Forelimb muscle (tissue), 1 donor: ENCODE measurements at places on chromosomes 2 and 18. TPM values are rescaled to one million over a fixed set of nuclear protein-coding genes. Genes with fewer than 3 reads are reported as not detected.

Gene PPP1R1C
- 0.34 TPM for polyA plus RNA-seq

DNA sequence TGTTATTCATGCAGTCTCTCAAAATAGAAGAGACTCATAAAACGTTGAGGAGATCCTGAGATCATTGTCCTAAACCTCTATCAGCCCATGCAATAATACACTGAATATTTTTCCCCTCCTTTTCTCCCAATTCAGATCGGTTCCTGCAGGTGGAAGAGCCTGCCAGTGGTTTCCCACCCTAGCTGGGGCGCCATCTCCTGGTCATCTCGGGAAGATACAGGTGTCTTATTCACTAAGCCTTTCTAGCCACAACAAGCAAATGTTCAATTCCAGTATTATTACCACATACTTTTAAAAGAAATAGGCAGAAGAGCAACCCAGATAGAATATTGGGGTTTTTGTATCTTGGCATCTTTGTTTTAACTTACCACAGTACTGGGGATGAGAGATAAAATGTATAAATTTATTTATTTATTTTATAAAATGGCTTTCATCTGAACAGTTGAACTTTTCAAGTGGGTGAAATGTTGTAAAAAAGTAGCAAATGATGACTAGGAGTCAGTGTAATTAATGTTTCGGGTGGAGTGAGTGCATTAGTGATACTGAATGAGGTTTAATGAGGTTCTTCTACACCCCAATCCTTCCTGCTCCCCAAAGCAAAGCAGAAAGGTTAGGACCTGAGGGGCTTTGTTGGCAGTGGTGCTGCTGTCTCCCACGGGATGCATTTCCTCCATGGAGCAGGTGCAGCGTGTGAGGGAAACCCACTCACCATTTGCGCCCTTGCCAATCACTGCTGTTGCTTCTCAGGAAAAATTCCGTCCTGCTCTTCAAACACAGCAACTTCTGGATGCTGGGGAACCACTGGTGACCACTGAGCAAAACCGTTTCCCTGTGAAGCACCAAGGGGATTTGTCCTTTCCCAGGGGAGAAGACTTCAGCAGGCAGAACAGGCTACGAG is 147.1 kb upstream of the FHL2 start:
- DNase-seq, result no peak

Gene IL36G
- 0.14 TPM for polyA plus RNA-seq

DNA sequence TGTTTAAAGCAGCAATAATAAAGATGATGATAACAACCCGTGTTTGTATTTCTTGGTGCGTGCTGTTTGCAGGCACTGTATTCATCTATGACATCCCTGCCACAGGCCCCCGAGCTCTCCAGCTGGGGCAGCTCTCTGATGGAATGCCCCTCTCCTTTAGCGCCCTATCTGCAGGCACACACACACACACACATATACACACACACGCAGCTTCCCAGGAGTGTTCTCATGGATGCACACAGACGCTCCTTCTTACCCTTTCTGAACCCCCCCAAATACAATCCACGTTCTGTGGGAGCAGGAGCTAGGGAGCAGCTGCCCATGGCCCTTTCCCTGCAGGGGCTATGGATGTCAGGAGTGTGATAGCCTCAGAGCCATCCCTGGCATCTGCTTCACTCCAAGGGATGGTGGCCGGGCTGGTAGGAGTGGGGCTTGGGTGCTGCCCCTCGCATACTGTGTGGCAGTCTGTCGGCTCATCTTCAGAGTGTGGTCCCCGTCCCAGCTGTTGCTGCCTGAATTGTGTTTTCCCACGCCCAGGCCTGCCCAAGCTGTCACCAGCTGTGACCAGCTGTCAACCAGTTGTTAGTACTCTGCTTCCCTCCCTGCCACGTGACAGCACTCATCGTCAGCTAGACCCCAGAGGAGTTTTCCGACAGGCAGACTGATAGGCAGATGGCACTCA is 50.8 kb upstream of the MYCN start:
- no peak for DNase-seq

Gene COLEC12
- 38.7 TPM for polyA plus RNA-seq

Gene PREPL
- polyA plus RNA-seq, result 177 TPM

DNA sequence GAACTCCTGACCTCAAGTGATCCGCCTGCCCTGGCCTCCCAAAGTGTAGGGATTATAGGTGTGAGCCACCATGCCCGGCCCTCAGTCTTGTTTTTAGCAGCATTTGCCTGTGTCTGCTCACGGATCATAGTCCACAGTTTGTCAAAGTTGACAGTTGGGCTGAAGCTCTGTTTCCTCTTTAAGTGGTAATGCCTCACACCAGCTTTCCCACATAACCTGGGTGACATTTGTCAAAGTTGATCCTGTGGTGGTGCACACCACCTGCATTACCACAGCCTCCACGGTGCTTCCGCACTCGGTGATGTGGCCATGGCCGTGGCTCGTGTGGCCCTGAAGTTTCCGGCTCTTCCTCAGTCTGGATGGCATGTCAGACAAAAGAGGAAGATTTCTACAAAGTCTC is 27.1 kb downstream of the RAB31 start:
- DNase-seq, result no peak

- no peak for DNase-seq
Observed at GRCh38 chr2:235059161-235059560, 107.3 kb downstream of the SH3BP4 start.

- DNase-seq, result no peak
Observed at GRCh38 chr2:24513281-24514071, 22.4 kb downstream of the NCOA1 start.

Gene NT5C1B
- 0.25 TPM for polyA plus RNA-seq

DNA sequence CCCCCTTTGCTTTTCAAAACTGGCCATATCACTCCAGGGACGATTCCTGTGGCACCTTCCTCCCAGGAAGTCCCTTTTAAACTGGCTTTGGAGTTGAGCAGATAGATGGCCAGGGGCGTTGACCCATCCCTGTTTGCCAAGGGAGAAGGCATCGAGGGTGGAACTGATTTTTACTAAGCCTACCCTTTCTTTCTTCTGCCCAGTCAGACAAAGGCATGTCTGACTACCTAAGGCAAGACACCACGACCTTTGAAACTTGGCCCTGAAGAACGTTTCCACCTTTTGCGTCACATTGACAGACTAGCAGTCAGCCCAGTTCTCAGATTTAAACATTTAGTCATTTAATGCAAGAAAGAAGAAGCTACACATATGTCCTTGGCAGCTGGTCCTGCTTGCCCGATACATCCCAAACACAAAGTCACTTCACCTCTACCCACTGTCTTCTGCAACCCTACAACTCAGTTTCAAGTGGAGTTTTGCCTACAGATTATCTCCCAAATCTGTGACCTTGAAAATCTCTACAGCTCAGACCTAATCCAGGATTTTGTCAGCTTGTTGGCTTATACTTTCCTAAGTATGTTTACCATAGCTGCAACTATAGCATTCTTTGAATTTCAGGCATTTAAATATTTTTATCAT is 102.2 kb upstream of the IL1R2 start:
- no peak for DNase-seq

GRCh38 chr2:228140934-228141528 is 40.5 kb downstream of the SPHKAP start:
- DNase-seq, result no peak

Gene ZNF396
- 0.96 TPM for polyA plus RNA-seq

Gene LYG1
- 2.8 TPM for polyA plus RNA-seq
